Activated CD4-positive, alpha-beta T cell treated with anti-CD3 and anti-CD28 coated beads, Interleukin-10, Interleukin-2, amounts not matched to agents 100 ng/mL and 50 ng/mL, durations not matched to agents 16 hours and 8 hours (primary cell): ENCODE measurements at places on chromosomes 3 and 15.

GRCh38 chr3:77412584-77412983 lies 372.7 kb downstream of the ROBO2 start:
- DNase-seq: no peak

GRCh38 chr15:41994171-41994650 lies 21.9 kb upstream of the EHD4 start:
- DNase-seq: no peak

DNA sequence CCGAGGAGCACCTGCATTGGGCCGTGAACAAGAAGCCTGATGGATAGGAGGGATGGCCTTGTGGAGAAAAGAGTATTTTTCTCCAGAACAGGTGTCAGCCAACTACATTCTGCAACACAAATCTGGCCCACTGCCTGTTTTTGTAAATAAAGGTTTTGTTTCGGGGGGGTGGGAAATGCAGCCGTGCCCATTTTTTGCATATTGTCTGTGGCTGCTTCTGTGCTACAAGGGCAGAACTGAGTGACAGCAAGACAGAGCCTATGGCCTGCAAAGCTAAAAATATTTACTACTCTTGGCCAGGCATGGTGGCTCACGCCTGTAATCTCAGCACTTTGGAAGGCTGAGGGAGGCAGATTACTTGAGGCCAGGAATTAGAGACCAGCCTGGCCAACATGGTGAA lies 95.9 kb upstream of the AKAP13 start:
- no peak for DNase-seq

DNA sequence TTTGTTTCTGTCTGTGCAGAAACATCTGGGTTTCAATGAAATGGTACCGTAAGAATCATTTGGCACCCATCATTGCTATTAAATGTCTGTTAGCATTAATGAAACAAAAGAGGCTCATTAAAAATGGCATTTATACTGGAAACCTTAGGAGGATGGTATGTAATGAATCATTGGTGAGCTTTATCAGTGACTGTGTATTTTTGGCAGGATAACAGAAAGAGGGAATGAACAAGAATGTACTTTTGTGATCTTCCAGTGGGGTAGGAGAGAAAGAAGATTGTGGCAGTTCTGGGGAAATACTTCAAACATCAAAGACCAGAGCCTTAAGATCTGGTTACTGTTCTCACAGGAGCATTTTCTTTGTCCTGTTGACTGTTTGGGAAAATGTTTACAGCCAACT lies 4.7 kb upstream of the DCBLD2 start:
- no peak for DNase-seq

- DNase-seq: no peak
Measured at GRCh38 chr3:128081226-128081625, 29.0 kb downstream of the SEC61A1 start.

DNA sequence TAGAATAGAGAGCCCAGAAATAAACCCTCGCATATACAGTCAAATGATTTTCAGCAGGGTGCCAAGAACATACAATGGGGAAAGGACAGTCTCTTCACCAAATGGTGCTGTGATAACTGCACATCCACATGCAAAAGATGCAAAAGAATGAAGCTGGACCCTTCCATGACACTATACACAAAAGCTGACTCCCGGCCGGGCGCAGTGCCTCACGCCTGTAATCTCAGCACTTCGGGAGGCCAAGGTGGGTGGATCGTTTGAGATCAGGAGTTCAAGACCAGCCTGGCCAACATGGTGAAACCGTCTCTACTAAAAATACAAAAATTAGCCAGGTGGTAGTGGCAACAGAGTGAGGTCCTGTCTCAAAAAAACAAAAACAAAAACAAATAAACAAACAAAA lies 43.2 kb upstream of the IQSEC1 start:
- DNase-seq: no peak

- DNase-seq: no peak
Measured at GRCh38 chr3:101235048-101235447, 85.3 kb downstream of the IMPG2 start.

GRCh38 chr3:122421101-122421500 lies 5.2 kb upstream of the WDR5B start:
- DNase-seq: no peak

GRCh38 chr3:197475514-197475913 lies 80.3 kb downstream of the BDH1 start:
- no peak for DNase-seq

DNA sequence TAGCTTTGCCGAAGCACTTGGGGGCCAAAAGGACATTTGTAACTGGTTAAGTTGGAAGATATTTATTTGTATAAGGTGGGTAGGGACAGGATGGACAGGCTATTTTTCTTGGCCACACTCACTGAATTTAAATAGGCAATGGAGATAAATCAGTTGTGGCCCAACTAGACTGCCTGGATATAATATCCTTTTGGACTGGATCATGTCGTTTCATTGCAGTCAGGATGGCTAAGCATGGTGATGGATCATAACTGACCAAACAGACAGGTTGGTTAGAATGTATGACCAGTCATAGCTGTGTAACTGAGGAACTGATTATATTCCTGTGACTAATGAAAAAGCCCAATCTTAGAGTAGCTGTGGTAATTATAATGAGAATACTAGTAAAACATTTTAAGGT lies 284.0 kb downstream of the LPP start:
- no peak for DNase-seq

GRCh38 chr3:40663280-40663679 lies 138.5 kb downstream of the ZNF621 start:
- no peak for DNase-seq

GRCh38 chr15:99050328-99050980 lies 42.9 kb upstream of the PGPEP1L start:
- DNase-seq: no peak

DNA sequence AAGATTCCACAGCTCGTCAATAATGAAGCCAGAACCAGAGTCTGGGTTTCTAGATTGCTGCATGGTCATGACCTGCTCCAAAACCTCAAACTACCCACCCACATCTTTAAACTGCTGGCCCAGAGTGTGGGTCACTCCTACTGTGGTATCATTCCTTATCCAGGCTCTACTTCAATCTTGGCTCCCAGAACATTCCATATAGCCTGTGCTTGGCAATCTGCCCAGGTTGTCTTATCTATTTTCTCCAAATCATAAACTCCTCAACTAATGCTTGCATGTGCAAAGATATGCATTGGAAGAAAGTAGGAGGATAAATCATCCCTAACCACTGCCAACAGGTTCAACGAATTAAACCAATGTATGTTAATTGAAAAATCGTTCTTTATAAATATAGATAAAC lies 169.7 kb downstream of the ANXA2 start:
- no peak for DNase-seq

DNA sequence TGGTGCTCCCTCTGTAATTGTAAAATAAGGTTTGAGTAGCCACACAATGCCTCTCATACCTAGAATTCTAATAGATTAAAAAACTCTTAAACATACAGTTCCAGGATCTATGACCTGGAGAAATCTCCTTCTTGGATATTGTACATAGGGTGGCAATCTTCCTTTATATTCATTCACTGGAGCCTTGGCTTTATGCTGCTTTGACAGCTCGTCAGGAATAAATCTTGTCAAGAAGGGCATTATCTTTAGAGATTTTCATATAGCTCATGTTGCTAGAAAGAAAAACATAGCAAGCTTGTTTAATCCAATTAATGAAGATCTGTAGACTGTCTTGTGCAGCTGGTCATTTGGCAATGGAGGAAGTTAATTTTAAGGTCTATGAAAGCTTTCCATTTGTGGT lies 131.1 kb downstream of the PYDC2 start:
- no peak for DNase-seq

DNA sequence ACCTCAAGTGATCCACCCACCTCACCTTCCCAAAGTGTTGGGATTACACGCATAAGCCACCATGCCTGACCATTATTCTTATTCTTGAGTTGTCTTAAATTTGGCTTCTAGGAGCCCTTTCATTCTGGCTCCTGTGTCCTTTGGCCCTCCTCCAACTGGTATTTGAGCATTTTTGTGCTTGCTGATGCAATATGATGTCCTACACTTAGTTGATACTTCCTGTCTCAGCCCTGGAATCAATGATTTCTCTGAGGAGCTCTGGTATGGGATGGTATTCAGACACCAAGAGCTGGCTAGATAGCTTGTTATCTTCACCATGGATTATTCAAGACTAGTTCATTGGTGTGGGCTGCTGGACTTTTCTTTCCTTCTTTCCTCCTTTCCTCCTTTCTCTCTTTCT lies 25.4 kb downstream of the ZNF621 start:
- no peak for DNase-seq

DNA sequence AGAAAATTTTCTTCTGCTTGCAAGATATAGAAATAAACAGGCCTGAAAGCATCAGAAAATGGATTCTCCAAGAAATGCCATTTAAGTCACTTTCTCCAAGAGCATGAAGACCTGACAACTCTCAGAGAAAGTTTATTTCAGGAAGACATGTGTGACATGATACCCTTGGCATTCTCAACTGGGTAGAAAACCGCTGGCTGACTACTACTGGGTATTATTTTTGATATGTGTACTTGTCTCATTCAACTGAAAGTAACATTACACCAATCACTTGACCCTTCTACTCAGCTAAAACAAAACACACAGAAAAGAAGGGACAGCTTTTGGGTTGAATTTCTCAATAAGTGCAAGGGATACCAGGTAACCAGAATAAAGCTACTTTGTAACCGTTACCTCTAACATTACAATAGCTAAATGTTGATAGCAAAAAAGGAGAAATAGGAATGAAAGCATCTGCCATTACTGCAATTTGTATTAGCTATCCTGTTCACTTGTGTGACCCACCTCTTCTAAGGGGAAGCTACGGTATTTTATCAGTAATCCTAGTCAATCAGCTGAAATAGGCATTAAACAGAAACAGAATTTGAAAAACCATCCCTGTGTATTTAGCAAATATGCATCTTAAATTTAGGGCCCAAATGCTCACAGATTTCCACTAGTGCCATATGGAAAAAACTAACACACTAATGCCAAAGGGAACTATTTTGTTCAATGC lies 7.3 kb downstream of the TRA2B start:
- DNase-seq: no peak

DNA sequence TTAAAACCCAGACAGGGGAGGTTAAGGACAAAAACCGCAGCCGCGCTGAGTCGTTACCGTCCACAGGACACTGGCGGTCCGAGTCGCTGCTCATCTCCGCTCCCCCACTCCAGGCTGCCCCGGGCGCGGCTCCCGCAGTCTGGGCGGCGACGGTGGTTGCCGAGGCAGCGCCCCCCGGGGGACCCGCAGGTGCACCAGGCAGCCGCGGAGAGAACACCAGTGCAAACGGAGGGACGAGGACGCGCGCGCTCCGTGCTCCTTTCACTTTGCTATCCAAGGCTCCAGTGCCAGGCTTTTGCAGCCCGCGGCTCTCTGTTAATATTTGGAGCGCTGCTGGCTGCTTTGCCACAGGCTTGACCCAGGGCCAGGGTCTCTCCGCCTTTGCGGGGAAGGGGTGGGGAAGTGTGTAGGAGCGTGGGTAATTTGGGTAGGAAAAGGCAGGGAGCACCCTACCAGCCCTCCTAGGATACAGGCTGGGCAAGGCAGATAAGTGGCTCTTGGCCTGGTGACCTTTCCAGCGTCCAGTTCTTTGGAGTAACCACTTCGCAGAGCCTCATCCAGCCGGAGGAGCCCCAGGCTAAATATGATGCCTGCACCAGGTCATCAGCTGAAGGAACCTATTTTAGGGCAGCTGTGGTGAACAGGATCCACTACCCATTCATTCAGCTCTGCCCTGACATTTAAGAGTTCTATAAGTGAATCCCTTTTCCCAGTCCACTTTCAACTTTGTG lies at the start of gene GADL1:
GADL1 (minus strand) TSS at position 141 of the 731 bp plus-strand sequence; CDS start at position 94, 47 bp downstream.
- peak; percentile 25 for DNase-seq

DNA sequence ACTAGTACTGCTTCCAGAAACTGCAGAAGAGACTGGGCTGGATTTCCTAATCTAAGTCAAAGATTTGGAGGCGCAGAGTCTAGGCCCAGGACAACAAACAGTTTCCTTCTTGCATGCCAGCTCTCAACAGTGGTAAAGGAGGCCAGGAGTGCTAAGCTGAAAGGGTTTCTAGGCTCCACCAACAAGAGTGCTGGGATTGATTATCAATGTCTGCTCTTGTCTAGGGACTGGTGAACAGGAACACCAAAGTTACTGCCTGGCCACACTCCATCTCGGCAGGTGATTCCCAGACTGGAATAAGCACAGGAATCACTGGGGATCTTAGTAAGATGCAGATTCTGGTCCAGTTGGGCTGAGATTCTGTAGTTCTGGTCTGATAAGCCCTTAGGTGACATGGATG lies 22.8 kb upstream of the FGD5 start:
- no peak for DNase-seq

DNA sequence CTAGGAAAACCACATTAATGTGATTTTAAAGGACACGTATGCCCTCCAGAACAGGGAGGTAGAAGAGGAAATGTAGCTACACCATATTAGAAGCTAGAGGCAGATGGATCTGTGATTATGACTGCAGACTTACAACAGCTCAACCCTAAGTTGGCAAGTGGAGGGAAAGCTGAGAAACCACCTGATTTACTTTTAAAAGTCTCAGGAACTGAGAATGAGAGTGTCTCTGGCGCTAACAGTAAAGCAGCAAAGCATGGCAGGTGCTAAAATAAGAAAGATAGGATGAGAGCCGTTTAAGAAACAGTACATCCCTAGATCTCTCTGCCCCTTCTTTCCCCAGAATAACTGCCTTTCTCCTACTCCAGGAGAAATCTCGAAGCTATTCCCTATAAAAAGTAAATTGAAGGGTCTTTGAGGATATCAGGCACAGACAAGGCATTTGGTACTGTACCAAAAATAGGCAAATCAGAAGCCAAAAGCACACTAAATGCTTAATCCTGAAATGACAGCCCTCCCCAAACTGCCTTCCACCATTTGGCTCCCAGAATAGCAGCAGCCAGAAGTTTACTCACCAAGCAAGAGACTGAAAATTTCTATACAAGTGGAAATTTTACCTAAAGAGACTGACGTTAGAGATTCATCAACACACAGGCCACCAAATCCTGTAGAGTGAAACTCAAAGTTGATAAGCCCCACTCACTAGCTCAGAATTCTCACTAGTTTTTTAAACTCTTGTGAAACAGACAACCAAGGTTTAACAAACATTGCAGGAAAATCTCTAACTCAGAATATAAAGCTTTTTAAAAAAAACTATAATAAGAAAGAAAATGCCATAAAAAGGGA lies 34.3 kb upstream of the PARP14 start:
- DNase-seq: peak; percentile 41

DNA sequence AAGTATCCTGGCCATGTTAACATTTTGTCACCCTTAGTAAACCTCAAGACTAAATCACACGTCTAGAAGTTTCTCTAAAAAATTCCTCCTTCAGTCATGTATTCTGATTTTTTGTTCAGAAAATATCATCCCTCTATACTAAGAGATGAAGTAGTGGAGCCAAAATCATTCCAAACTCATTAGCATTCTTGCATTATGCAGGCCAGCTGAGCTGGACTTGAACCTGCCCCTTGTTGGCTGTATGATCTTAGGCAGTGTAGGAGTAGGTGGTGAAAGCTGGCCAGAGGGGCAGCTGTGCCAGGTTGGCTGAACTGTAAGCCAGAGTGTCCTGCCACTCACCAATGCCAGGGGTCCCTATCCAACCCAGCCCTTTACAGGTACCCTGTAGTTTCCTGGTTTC lies 69.1 kb downstream of the CDAN1 start:
- no peak for DNase-seq

- no peak for DNase-seq
Measured at GRCh38 chr3:188559072-188559429, 405.1 kb downstream of the LPP start.

GRCh38 chr3:27880969-27881892 lies 159.1 kb upstream of the EOMES start:
- peak; percentile 20 for DNase-seq
